ENCODE measurements at places on chromosomes 5 and 9. TPM values are rescaled to one million over a fixed set of nuclear protein-coding genes. Genes with fewer than 3 reads are reported as not detected.

Gene DNAI1
- polyA plus RNA-seq = not detected

GRCh38 chr9:82939451-82939850 is 123.5 kb downstream of the RASEF start:
- H3K4me3 ChIP-seq = no peak overlapping the region
- no peaks in the 10 kb centered on the region for H3K36me3 ChIP-seq
- H3K4me1 ChIP-seq = no peaks in the 10 kb centered on the region
- H3K27me3 ChIP-seq = no peaks in the 10 kb centered on the region
- no peak overlapping the region for H3K27ac ChIP-seq
- no peak for DNase-seq

DNA sequence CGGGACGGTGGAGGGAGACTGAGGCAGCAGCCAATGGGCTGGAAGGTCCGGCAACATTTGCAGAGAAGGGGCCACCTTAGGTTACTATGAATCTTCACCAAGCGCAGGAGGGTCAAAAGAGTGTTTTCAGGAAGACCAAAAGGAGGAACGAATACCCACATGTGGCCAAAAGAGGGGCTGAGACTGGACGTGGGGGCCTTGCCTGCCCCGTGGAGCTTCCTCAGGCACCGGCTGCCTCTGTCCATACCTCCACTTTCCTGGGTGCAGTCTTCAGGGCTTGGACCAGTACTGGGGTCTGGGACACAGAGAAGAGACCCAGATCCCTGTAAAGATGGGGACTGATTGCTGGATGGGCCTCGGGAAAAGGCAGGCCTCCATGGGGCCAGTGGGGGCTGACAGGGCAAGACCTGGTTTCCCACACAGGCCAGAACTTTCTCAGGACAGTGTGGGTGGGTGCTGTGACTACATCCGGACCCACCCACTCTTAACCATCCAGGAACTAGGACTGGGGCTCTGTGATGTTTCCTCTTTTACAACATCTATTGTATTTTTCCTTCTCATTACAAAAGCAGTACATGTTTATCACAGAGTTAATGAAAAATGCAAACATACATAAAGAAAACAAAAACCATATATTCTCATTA is 294.7 kb downstream of the ZSWIM6 start:
- H3K27ac ChIP-seq = peak overlapping the region; percentile 81
- no peak for DNase-seq
- H3K4me1 ChIP-seq = peaks cover 15% of the 10 kb centered on the region
- H3K36me3 ChIP-seq = no peaks in the 10 kb centered on the region
- H3K4me3 ChIP-seq = peak overlapping the region; percentile 45
- H3K27me3 ChIP-seq = no peaks in the 10 kb centered on the region

GRCh38 chr9:129768486-129768885 is 15.6 kb upstream of the PTGES start:
- H3K27ac ChIP-seq = no peak overlapping the region
- no peaks in the 10 kb centered on the region for H3K36me3 ChIP-seq
- H3K27me3 ChIP-seq = no peaks in the 10 kb centered on the region
- no peak overlapping the region for H3K4me3 ChIP-seq
- DNase-seq = no peak
- no peaks in the 10 kb centered on the region for H3K4me1 ChIP-seq

All from sigmoid colon (tissue), 7 donors.